GM23248 (cell line): ENCODE measurements at places on chromosomes 2 and 18.

- DNase-seq = no peak
Measured at GRCh38 chr2:143815082-143815481, 685.9 kb downstream of the ARHGAP15 start.

GRCh38 chr18:13372531-13372951 is 154.0 kb downstream of the LDLRAD4 start:
- peak; percentile 12 for DNase-seq

DNA sequence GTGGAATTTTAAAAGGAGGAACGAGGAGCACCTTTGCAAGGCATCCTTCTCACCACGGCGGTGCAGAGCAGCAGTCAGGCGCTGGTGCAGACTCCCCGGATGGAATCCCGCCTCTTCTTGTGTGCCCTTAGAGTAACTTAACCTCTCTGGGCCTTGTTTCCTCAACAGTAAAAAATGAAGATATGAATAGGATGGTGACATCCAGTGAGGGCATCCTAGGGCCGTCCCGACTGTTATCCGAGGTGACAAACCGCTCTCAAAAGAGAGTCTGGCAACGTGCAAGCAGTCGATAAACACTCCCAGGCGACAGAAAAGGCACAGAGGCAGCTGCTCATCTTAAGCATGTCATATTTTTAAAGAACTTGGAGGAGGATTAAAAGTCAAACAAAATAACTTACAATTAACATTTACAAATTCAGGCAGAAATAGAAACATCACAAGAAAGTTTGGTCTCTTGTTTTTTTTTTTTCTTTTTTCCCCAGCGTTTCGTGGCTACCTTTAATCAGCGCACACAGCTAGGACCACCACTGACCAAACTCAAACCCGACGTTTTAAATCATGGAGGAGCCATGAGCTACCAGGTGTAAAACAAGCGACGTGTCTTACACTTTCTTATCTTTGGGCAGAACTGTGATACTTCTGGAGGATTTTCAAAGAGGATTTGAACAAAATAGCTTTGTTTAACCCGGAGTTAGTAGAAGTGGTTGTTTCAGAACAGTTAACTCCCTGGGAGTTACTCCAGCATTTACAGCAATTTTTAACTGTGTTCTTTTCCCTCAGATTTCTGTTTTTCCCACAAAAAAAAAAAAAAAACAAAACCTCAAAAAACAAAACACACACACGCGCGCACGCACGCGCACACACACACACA is 2.1 kb downstream of the MBP start:
- no peak for DNase-seq

- peak; percentile 42 for DNase-seq
Measured at GRCh38 chr2:232420463-232421188, 14.0 kb downstream of the ALPG start.

GRCh38 chr2:10330700-10331026 is 28.0 kb downstream of the HPCAL1 start:
- no peak for DNase-seq

DNA sequence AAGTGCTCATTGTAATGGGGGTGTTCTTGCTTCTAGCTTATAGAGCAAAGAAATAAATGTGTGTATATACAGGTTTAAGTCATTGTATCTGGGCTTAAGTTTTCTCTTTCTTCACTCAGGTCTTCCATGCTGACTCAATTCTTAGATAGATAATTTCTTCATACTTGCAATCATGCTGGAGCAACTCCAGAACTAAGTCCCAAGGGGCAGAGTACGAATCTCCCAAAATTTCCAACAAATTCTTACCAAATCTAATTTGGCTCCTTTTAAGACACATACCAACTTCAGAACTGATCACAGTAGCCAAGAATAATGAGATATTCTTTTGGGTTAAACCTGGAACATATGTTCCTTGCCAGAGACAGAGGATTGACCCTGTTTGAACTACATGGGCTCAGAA is 4.3 kb upstream of the SPAG16 start:
- peak; percentile 65 for DNase-seq

- peak; percentile 12 for DNase-seq
Measured at GRCh38 chr2:7508296-7508943, 591.2 kb downstream of the RNF144A start.

GRCh38 chr18:66874812-66875474 is 271.1 kb upstream of the CDH19 start:
- no peak for DNase-seq

DNA sequence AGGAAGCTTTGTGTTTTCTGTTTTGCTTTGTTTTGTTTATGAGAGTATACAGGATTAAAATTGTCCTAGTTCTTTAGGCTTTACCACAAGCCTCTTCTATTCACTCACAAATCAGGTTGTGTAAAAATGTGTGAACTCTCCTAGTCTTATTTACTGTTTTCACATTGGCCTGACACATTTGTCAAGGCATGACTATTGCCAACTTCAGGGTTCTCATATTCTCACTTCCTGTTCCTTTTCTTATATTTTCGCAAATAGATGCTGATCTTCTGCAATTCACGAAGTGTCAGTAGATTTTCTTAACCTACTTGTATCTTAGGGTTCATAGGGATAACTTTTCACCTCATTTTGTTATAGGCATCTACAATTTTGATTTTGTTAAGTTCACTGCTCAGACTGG is 67.1 kb downstream of the CCDC102B start:
- DNase-seq = no peak

GRCh38 chr2:175823002-175823706 is 178.9 kb downstream of the LNPK start:
- DNase-seq = peak; percentile 95

GRCh38 chr2:191635333-191636234 is 42.4 kb upstream of the NABP1 start:
- DNase-seq = peak; percentile 85
